Activated gamma-delta T cell treated with anti-CD3 and anti-CD28 coated beads, Interleukin-2, amount 50 U/mL, for 16 hours (primary cell): ENCODE measurements at places on chromosomes 1 and 21.
A peak's percentile ranks its signal among the peaks of the same experiment; 100 is the strongest.

GRCh38 chr21:37437376-37438080 lies 71.0 kb downstream of the DYRK1A start:
- DNase-seq: no peak

DNA sequence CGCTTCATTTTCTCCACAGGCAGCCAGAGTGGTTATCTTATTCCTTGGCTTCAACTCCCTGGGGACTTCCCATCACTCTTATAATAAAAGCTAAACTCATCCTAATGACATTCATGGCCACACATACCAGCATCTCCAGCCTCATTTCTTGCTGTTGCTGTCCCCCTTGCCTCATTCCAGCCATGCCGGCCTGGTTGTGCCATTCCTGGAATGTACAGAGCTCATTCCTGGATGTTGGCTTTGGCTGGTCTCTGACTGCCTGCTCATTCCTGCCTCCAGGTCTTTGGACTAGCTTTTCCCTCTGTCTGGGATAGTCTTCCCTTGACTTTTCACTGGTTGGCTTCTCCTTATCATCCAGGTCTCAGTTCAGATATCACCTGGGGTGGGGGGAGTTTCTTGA lies 2.4 kb upstream of the PEF1 start:
- DNase-seq: no peak

- DNase-seq: no peak
These were observed 9.4 kb upstream of the JAK1 start for GRCh38 chr1:64975740-64976139.

- DNase-seq: no peak
These were observed 46.9 kb upstream of the TMEM51 start for GRCh38 chr1:15106608-15107007.

DNA sequence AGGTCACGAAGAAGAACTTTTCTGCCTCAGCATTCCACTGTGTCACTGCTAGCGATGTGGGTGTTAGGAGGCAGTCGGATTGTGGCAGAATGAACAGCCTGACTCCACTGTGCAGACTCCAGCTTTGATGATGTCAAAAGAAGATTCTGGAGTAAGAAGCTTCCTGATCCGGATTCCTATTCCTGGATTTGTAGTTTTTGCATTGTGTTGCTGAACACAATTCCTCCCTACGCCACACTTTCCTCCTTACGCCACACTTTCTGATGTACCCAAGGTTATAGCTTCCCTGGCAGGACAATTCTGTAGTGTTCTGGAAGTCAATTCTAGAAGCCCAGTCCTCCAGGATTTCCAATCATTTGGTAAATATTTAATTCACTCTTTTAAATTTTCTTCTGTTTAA lies 665.2 kb upstream of the ADGRL2 start:
- no peak for DNase-seq

DNA sequence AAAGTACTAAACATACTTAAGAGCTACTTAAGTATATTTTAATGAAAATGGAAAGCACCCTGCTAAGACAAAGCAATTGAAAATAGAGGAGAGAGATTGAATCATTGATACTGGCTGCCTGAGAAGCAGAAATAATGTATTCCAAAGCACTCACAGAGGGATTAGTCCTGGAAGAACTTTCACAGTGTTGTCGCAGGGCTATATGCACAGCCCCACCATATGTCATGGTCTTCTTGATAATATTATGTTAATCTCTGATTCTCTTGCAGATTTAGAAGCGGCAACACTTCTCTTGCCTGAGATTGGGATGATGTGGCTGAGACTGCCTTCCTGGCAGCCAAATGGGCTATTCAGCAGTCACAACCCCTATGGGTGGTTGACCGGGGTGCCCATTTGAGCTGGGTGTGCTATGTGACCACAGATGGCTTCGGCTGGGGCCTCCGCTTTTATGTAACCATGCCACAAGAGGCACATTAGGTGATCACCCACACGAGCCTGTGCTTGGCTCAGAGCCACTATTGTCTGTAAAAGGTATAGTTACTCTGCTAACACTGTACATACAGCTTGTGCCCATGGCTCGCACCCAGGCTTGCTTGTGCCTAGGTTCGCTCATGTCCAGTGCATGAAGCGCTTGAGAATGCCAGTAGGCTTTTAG lies 152.2 kb upstream of the SGIP1 start:
- DNase-seq: no peak

DNA sequence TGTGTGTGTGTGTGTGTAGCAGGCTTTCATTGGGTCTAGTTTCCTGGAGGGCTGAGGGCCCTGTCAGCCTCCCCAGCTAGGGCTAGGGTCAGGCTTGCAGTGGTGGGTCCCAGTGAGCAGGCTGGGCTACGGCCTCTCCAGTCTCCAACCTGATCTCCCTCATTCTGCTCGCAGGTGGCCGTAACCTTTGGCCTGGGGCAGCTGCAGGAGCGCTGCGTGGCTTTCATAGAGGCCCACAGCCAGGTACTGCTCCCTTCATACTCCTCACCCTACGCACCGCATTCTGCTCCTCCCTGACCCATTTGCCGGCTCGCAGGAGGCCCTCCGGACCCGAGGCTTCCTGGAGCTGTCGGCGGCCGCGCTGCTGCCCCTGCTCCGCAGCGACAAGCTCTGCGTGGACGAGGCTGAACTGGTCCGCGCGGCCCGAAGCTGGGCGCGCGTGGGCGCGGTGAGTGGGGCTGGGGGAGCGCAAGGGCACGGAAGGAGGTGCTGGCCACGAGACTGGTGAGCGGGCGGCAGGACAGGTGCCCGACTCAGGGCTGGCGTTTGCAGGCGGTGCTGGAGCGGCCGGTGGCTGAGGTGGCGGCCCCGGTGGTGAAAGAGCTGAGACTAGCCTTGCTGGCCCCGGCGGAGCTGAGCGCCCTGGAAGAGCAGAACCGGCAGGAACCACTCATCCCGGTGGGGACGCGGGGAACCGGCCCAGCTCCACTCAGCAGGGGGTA lies 4.7 kb downstream of the BTBD19 start:
- DNase-seq: no peak

GRCh38 chr21:39972471-39972870 lies 105.2 kb downstream of the PCP4 start:
- DNase-seq: no peak

DNA sequence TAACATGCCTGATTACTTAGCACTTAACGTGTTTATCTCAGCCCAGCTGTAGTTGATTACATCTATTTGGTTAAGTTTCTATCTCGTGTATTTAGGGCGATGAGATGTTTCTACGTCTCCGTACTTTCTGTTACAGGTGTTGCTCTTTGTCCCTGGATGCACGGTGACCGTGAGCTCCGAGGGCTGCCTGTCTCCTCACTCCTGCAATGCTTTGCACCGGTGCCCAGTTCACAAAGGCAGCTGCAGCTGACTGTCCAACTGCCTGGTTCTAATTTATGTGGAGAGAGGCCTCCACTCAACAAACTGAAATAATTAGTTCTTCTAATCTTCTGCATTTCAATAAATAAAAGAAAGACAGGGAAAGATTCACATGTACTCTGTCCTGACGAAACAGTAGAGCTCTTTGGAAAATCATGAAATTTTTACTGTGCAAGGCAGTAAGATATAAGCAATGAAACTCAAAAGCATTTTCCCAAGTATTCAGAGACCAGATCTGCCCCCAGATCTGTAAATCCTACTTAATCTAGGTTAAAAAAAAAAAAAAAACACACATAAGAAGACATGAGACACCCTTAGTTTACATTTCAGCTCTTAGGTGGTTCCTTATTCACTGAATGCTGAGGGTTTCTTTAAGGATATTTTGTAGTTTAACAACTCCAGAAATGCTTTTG lies 108.2 kb downstream of the TGFBR3 start:
- DNase-seq: no peak

- DNase-seq: no peak
These were observed 24.7 kb downstream of the HSF2BP start for GRCh38 chr21:43634618-43635017.

DNA sequence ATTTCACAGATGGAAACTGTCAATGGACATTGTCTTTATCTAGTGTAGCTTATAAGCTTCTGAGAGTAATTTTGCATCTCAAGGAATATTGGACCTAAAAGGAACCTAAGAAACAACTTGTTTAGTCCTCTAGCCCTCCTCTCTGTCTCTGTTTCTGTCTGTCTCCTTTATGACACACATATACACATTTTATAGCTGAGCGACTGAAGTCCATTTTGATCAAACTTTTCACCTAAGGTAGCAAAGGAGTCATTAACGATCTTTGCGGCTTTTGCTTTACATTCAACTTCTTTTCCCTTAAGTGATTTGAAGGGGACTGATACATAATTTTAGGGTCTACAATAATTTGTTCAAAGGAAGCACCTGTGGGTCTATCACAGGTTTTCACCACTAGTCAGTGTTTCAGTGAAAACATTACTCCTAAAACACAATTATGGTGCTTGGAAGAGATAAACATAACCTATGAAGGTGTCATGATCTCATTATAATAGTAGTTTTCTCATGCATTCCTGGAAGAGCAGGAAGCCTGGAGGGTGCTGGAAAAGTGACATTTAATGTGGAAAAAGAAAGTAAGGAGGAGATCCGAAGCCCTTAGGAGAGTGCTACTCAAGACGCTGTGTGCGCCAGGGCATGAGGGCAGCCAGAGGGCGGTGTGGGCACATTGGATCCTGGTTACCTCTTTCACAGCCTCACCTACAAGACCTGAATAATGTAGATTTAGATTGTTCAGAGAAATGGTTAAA lies 248.6 kb downstream of the DNM3 start:
- peak; percentile 14 for DNase-seq

GRCh38 chr1:64392109-64392508 lies 77.8 kb upstream of the CACHD1 start:
- no peak for DNase-seq

GRCh38 chr21:42981214-42981523 lies 6.8 kb downstream of the PKNOX1 start:
- no peak for DNase-seq

DNA sequence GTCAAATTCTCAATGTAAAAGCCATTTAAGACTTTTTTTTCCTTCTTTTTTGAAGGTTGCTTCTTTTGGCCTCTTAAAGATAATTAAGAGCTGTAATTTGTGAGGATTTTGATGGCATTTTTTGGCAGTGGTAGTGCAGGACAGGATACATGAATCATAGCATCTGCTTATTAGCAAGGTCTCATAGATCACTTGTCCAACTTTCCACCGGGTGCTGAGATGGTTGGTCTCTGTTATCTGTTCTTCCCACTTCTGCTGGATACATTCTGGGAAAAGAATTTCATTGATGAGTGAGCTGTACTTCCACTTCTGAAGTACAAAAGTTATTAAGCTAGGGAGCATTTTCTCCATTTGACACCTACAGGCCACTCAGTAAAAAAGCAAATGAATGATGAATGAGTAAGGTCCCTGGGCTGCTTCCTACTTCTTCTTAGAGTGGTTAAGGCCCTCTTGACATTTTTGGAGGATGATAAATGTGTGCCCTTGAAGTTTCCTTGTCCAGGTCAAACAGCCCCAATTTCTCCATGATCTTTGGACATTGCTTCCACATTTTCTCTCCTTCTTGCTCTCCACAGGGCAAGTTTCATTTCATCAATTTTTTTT lies 100.6 kb downstream of the ROR1 start:
- no peak for DNase-seq

DNA sequence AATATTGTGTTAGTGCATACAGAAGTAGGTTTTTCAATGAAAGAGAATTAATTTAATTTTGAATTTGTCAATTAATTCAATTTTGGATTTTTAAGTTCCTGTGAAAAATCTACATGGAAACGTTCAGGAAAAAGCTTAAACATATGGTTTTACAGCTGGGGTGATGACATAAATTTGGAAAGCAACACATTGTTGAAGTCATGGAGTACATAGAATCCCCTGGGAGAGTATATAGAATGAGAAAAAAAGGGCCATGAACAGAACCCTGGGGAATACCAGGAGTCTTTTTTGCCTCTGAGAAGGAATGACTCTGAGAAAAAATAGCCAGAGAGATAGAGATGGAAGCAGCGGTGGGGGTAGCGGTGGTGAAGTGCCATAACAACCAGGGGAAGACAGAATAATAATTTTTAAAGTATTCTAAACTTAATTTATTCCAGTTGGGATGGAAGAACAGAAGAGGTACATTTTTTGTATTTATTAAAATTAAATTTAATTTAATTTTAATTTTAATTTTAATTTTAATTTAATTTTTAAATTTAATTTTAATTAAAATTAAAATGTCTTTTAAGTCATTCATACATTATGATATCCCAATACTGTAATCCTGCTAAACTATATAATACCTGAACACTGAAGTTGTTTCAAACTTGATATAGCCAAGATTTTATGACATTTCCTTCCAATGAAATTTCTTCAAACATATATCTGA lies 48.9 kb downstream of the NME7 start:
- no peak for DNase-seq

GRCh38 chr1:160206421-160207117 lies 1.4 kb downstream of the PEA15 start:
- no peak for DNase-seq

GRCh38 chr1:27003745-27004470 lies 8.7 kb downstream of the TENT5B start:
- no peak for DNase-seq
